ENCODE measurements at places on chromosomes 12 and 14.
A peak's percentile ranks its signal among the peaks of the same experiment; 100 is the strongest.

- peaks cover 24% of the 10 kb centered on the region for H3K4me1 ChIP-seq
- H3K27me3 ChIP-seq, result no peaks in the 10 kb centered on the region
- H3K4me3 ChIP-seq, result no peak overlapping the region
- DNase-seq, result no peak
- H3K36me3 ChIP-seq, result no peaks in the 10 kb centered on the region
Observed at GRCh38 chr12:106107566-106107965, 31.2 kb downstream of the NUAK1 start.

DNA sequence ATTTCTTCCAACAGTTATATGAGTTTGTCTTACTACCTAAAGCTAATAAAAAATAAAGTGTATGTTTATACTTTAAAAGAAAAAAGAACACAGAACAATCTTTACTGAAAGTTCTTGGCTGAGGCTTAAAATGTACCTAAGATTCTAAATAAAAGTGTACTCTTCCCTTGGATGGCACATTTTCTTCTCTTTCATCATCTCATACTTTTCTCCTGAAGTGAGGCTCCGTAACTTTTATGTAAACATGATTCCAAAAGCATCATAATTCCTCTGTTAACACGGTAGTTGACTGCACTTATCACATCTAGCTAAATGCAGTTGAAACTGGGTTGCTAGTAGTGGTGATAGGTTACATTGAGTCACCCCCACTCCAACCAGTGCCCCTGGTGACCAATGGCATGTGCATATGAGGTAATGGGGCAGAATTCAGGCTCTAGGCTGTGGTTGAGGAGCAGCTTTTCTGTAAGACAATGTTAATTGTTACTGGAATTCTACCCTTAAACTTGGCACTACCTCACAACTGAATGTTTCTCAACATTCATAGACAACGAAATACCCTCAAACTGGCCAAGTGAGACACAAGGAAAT is 38.4 kb downstream of the WASHC3 start:
- no peaks in the 10 kb centered on the region for H3K36me3 ChIP-seq
- no peak for DNase-seq
- H3K27me3 ChIP-seq, result no peaks in the 10 kb centered on the region

DNA sequence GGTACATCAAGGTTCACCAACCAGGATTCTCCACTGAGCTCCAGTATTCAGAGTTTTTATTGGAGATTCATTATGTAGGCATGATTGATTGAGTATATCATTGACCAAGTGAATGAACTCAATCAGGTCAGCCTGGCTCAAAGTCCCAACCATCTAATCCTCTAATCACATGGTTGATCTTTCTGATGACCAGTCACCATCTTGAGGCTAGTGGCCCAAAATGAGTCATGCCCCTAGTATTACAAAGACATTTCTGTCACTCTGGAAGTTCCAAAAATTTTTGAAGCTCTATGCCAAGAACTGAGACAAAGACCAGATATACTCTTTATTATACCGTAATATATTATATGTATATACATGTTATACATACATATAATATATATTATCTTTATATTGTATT is 75.9 kb upstream of the ATF7IP start:
- H3K27ac ChIP-seq, result no peak overlapping the region
- H3K4me3 ChIP-seq, result no peak overlapping the region
- no peaks in the 10 kb centered on the region for H3K27me3 ChIP-seq

DNA sequence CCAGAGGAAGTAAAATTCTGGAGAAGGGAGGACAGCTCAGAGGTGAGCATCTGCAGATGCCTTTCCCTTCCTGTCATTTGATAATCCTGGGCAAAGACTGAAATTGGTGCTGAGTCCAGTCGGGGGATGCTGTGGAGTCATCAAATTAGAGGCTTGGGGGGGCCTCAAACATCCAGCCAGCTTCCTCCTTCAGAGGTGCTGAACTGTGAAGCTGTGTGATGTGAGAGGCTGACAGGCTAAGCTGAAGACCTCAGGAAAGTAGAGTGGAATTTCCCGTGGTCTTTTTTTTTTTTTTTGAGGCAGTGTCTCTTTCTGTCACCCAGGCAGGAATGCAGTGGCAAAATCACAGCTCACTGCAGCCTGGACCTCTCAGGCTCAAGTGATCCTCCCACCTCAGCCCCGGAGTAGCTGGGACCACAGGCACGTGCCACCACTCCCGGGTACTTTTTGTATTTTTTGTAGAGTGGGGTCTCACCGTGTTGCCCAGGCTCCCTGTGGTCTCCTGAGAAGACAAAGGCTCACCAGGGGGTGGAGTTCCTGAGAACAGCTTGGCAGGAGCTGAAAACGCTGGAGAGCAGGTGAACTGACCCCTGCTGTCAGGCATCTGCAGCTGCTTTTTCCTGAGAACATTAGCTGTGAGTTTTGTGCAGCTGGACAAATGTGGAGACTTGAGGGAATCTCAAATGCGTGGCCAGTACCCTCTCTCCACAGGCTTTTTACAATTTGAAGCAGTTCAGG is 6.1 kb upstream of the TCL1B start:
- H3K36me3 ChIP-seq, result no peaks in the 10 kb centered on the region
- DNase-seq, result no peak
- H3K27me3 ChIP-seq, result no peaks in the 10 kb centered on the region
- no peaks in the 10 kb centered on the region for H3K4me1 ChIP-seq
- H3K4me3 ChIP-seq, result no peak overlapping the region
- no peak overlapping the region for H3K27ac ChIP-seq

DNA sequence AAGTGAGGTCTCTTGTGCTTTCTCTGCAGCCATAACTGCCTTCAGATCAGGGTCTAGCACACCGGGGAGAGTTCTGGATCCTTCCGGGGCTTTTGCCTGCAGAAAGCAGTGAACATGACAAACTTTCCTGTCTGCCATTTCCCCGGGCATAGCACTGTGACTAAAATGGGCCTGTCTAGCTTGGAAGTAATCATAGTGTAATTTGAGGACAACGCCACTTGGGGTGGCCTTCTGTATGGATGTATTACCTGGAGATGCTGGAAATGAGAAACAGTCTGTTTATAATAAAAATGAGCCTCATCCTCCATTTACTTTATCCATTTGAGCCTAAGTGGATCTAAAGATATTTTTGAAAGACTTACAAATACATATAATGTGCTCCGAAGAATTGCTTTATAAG is 453.7 kb downstream of the VRK1 start:
- H3K4me1 ChIP-seq, result no peaks in the 10 kb centered on the region
- no peaks in the 10 kb centered on the region for H3K27me3 ChIP-seq
- H3K36me3 ChIP-seq, result no peaks in the 10 kb centered on the region
- no peak overlapping the region for H3K4me3 ChIP-seq
- DNase-seq, result no peak

- no peak overlapping the region for H3K27ac ChIP-seq
- H3K4me1 ChIP-seq, result no peaks in the 10 kb centered on the region
- H3K4me3 ChIP-seq, result no peak overlapping the region
Observed at GRCh38 chr12:6250343-6250742, 50.1 kb downstream of the CD9 start.

- H3K4me3 ChIP-seq, result no peak overlapping the region
- H3K27ac ChIP-seq, result peak overlapping the region; percentile 83
- H3K4me1 ChIP-seq, result peaks cover 27% of the 10 kb centered on the region
- H3K27me3 ChIP-seq, result no peaks in the 10 kb centered on the region
- peak; percentile 71 for DNase-seq
- H3K36me3 ChIP-seq, result no peaks in the 10 kb centered on the region
Observed at GRCh38 chr12:2284857-2285256, 232.1 kb downstream of the CACNA1C start.

DNA sequence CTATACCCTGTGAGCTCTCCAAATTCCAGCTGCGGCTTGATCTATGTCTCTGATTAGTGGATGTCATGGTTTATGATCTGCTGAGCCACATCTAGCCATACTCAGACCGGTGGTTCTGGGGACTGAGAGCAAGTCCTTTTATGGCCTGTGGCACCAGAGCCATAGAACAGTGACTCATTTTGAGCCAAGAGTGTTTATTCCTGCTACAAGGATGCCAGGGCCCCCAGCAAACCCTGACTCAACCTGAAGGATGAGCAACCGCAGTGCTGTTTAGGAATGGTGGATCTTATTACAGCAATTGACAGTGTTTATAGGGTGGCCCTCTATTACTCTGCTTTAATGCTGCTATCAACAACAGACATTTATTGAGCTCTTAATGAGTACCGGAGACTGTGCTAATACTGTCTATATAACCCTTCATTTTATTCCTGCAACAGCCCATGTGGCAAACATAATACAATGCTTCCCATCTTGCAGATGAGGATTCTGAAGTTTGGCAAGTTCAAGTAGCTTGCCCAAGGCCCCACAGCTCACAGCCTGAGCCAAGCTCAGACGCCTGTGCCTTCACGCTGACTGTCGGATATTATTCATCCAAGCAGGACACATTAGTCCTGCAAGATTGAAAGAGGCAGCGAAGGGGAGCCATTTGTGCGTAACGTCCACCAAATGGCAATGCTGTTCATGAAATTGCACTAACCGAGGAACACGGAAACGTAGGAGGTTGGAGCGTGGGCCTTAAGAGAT is 273.6 kb upstream of the PWP1 start:
- H3K4me3 ChIP-seq, result no peak overlapping the region
- no peaks in the 10 kb centered on the region for H3K36me3 ChIP-seq
- no peak overlapping the region for H3K27ac ChIP-seq
- no peaks in the 10 kb centered on the region for H3K27me3 ChIP-seq
- no peak for DNase-seq

DNA sequence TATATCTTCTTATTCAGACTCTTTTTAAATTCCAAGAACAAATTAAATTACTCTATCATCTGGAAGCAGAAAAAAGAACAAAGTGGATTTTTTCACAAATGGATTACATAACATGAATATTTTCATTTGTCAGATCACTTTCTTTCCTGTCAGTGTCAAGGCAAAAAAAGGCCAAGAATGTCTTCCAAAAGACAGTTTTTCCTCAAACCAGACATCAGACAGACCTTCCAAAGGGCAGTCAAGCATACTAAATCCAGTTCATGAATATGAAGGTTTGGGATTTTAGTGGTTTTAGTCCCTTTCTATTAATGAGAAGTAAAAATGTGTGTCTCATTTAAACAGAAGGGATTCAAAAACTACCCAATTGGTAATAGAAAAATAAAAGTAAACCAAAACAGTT is 336.0 kb downstream of the CEP128 start:
- H3K4me1 ChIP-seq, result no peaks in the 10 kb centered on the region
- H3K27ac ChIP-seq, result no peak overlapping the region
- H3K4me3 ChIP-seq, result no peak overlapping the region

DNA sequence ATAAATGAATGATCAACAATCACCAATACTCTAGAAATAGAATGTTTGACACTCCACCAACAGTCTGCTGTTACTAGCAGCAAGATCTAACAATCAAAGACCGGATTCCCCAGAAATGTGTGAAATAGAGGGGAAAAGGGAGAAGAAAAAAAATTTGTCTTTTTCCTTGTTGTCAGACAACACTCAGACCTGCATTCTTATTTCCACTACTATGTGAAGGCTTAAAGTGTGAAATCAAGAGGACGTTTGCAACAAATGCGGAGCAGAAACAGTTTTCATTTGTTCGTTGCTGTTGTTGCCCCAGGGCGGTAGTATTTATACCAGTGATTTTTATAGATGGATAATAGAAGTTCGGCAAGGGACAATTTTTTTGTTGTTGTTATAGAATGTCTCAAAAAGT is 9.2 kb downstream of the NKX2-1 start:
- H3K36me3 ChIP-seq, result no peaks in the 10 kb centered on the region
- H3K27me3 ChIP-seq, result peaks cover 88% of the 10 kb centered on the region
- H3K4me1 ChIP-seq, result no peaks in the 10 kb centered on the region

DNA sequence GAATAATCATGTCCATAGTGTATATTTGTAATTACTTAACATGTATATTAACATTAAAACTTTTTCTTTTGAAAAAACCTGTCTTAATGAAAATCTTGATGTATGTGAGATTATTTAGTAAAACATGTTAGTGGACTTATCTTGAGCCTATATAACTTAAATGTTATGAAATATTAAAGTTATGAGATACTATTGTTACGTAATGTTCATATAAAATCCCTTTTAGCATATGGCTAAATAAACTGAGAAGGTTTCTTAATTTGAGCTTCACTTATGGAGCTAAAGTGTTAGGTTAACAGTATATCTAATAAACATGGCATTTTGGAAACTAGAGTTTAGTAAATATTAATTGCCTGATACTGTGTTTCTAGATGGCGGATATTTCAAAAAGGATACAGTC is 59.9 kb downstream of the MIA2 start:
- no peak for DNase-seq
- no peak overlapping the region for H3K4me3 ChIP-seq
- no peaks in the 10 kb centered on the region for H3K27me3 ChIP-seq
- no peaks in the 10 kb centered on the region for H3K4me1 ChIP-seq
- H3K27ac ChIP-seq, result no peak overlapping the region

GRCh38 chr14:22837750-22838538 is 1.6 kb downstream of the MMP14 start:
- peak overlapping the region; percentile 96 for H3K27ac ChIP-seq
- peak overlapping the region; percentile 75 for H3K4me3 ChIP-seq
- peak; percentile 88 for DNase-seq
- H3K27me3 ChIP-seq, result no peaks in the 10 kb centered on the region
- no peaks in the 10 kb centered on the region for H3K36me3 ChIP-seq
- no peaks in the 10 kb centered on the region for H3K4me1 ChIP-seq

DNA sequence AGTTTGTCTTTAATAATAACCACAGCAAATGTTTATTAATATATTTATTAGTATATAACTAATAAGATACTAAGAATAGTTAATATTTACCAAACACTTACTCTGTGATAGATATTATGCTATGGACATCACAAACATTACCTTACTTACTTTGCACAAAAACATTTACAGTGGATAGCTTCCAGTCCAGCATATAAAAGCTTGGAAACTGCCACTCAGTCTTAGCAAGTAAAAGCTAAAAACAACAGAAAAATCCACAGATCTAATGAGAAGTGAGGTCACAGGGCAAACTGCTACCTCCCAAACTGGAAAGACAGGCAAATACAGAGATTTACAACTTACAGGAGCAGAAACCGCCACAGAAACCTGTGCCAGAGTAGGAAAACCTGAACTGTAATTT is 99.8 kb downstream of the METTL25 start:
- H3K36me3 ChIP-seq, result no peaks in the 10 kb centered on the region
- no peaks in the 10 kb centered on the region for H3K27me3 ChIP-seq
- DNase-seq, result no peak
- H3K4me3 ChIP-seq, result no peak overlapping the region
- no peaks in the 10 kb centered on the region for H3K4me1 ChIP-seq

- no peak overlapping the region for H3K4me3 ChIP-seq
- H3K36me3 ChIP-seq, result no peaks in the 10 kb centered on the region
- H3K4me1 ChIP-seq, result no peaks in the 10 kb centered on the region
- DNase-seq, result no peak
Observed at GRCh38 chr12:101086490-101087135, 123.4 kb downstream of the SLC5A8 start.

- peak; percentile 70 for DNase-seq
- no peaks in the 10 kb centered on the region for H3K27me3 ChIP-seq
- H3K36me3 ChIP-seq, result no peaks in the 10 kb centered on the region
- peaks cover 10% of the 10 kb centered on the region for H3K4me1 ChIP-seq
- H3K4me3 ChIP-seq, result no peak overlapping the region
Observed at GRCh38 chr14:96176811-96177211, 27.8 kb upstream of the BDKRB2 start.

DNA sequence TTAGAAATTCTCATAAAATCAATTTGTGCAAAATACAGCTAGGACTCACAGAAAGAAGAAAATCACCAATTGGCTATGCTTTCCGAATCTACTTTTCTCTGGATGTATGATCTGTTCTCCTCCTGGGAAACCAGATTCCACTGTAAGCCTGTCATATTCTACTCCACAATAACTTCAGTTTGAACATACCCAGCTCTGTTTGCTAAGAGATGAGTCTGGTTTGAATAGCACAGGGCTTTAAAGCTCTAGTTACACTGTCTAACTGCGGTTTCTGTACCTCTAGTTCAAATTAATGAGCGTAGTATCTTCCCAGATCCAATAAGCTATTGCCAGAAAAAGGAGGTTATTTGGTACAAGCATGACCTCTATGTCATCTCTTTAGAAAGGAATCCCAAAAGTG is 270.1 kb downstream of the DAD1 start:
- H3K27me3 ChIP-seq, result no peaks in the 10 kb centered on the region
- no peaks in the 10 kb centered on the region for H3K36me3 ChIP-seq
- no peak for DNase-seq
- no peaks in the 10 kb centered on the region for H3K4me1 ChIP-seq
- no peak overlapping the region for H3K27ac ChIP-seq
